ENCODE measurements at places on chromosomes 1 and 21. TPM values are rescaled to one million over a fixed set of nuclear protein-coding genes. Genes with fewer than 3 reads are reported as not detected.

Gene OR2W3
- total RNA-seq: not detected

Gene COL9A2
- 0.20 TPM for total RNA-seq

Gene DFFA
- total RNA-seq: 22.2 TPM

Gene FLG2
- total RNA-seq: not detected

Gene OR10T2
- total RNA-seq: not detected

Gene OR6Y1
- not detected for total RNA-seq

Gene ACKR1
- 0.05 TPM for total RNA-seq

Gene HHAT
- 1.3 TPM for total RNA-seq

Gene KCNA3
- not detected for total RNA-seq

Gene FHL3
- total RNA-seq: 9.9 TPM

Measured in A549 treated with Hydrocortisone at 1 μM for 4 hours (cell line).